ENCODE measurements at places on chromosomes 2 and 18.

GRCh38 chr2:239309398-239310245 is 91.2 kb downstream of the HDAC4 start:
- DNase-seq = no peak

DNA sequence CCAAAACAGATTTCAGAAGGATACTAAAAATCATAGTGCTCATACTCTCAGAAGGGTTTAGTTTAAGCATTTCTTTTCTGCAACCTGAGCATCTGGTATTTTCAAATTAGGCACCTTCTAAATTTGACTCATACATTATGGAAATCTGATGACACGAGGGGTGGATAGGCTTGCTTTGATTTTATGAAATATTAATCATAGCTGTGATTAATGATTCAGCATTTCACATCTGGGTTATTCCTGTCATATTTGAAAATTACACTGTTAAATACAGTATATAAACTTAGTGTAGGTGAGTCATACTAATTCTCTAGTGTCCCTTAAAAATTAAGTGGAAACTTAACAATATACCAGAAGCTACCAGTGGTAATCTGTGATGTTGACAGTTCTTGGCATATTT is 47.7 kb downstream of the MRPS9 start:
- no peak for DNase-seq

DNA sequence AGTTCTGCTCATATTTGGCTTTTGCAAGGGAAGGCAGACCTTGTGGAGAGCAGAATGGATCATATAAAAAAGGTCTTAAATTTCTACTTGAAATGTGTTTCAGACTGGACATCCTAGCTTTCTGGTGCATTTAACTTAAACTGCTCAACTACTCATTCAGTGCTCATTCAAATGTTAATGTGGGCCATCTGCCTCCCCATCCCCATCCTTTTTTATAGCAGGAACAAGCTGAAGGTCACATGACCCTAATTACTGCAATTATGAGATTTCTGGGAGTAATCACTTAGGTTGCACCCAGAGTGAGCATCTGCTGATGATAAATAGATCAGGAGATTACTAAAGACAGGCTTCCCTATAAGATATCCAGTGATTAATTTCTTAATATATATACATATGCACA is 96.1 kb downstream of the MAP2 start:
- DNase-seq = no peak

DNA sequence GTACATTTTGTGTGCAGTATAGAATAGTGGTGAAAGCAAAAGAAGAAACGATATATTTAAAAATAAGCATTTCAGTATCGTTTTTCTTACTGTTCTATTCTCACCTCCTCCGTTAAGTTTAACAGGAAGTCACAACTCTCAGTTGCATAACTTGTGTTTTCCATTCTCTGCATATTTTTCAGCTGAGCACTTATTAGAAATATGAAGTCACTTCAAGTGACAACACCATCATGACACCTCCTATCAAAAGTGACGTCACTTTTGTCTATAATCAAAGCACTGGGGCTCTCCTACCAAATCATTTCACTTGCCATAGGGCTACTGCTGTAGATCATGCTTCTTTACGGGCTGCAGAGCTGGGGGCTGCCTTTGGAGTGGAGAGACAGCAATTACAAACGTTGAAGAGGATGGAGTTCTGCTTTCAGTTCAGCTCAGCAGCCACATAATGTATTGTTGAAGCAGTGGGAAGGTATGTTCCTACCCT is 36.3 kb downstream of the STAT4 start:
- no peak for DNase-seq

DNA sequence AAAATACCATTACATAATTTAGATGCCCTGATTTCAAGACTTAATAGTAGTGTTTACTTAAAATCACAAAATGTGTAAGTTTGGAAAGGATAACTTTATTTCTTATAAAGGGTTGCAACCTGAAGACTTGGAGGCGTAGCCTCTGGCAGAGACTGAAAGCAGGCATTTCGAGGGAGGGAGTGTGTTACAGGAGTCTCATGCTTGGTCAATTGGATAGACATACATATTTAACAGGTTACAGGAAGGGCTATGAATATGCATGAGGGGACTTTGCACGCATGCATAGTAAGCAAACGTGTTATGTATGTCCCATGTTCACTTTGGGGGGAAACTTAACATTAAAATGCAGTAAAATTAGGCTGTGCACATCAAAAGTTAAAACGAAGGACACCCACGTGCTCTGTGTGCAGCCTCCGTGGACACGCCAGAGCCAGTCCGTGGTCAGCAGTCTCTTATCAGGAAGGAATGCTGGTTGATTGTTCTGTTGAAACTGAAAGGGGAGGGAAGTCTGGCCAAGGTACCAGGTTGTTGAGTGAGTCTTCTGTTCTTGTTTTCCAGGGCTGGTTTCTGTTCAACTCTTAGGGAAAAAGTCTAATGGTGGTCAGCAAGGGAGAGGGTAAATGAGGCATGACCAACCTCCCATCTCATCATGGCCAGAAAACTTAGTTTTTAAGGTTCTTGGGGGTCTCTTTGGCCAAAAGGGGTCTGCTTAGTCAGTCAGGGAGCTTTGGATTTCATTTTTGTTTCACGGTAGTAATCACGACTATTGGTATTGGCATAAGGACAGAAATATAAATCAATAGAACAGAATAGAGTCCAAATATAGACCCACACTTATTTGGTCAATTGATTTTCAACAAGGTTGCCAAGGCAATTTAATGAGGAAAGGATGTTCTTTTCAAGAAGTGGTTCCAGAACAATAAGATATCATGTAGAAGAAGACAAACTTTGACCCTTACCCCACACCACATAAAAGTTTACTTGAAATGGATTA is 121.9 kb downstream of the MCFD2 start:
- DNase-seq = no peak

DNA sequence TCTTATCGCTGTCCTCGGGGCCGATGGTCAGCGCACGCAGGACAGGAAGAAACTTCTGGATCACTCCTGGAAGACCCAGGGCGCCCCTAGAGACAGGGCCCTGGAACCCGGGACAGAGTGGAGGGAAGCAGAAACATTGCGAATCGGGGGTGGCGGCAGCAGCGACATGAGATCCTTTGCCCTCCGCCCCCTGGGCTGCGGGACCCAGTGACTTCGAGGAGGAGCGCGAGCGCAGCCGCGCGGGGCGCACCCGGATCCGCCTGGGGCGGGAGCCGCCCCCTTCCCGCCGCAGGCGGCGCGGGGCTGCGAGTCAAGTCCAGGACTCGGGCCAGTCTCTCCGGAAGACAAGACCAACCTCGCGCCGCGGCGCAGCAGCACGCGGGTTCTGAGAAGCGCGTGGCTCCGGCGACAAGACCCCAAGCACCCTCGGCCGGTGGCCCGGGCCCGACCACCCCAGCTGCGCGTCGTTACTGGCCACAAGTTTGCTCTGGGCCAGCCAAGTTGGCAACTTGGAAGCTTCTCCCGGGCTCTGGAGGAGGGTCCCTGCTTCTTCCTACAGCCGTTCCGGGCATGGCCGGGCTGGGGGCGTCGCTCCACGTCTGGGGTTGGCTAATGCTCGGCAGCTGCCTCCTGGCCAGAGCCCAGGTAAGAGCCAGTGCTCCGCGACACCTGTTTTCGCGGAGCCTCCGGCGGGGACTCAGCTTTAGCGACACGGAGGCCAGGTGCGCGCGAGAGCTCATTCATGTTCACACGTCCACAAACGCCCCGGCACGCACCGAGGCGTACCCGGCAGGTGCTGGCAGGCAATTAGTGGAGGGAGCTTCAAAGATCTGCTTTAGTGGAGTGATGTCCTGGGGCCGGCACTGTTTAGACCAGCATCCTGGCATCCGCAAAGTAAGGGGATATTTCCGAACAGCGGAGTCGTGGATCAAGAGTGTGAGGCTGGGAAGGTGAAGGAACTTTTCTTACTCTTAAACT is at the start of gene PTH2R:
TSS of gene PTH2R (plus strand) at position 319 of the 978 bp plus-strand sequence. CDS start at position 571, 252 bp downstream.
- no peak for DNase-seq

GRCh38 chr2:219254590-219255201 is 978 bp upstream of the TUBA4A start:
- DNase-seq = no peak

GRCh38 chr2:15858466-15858865 is 81.9 kb upstream of the MYCN start:
- no peak for DNase-seq

DNA sequence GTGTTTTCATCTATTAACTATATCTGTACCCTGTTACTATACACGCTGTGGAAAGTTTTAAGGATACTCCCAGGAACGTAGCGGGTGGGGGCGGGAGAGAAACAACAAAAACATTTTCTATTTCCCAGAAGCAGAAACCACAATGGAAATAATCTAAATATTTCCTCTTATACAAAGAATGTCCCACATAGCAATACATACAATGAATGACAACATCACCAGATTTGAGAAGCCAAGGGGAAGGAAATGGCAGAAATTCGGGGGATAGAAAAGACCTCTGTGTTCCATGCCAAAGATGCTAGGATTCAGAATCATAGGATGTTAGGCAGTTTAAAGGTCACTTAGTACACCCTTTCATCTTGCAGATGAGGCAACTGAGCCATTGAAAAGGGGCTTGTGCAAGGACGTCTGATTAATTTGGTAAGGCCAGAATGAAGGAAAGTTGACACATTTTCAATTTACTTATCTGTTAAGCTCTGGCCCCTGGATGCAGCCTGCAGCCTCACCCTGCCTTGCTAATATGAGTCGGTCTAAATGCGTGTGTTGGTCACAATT is 41.1 kb upstream of the SCYGR1 start:
- DNase-seq = no peak

DNA sequence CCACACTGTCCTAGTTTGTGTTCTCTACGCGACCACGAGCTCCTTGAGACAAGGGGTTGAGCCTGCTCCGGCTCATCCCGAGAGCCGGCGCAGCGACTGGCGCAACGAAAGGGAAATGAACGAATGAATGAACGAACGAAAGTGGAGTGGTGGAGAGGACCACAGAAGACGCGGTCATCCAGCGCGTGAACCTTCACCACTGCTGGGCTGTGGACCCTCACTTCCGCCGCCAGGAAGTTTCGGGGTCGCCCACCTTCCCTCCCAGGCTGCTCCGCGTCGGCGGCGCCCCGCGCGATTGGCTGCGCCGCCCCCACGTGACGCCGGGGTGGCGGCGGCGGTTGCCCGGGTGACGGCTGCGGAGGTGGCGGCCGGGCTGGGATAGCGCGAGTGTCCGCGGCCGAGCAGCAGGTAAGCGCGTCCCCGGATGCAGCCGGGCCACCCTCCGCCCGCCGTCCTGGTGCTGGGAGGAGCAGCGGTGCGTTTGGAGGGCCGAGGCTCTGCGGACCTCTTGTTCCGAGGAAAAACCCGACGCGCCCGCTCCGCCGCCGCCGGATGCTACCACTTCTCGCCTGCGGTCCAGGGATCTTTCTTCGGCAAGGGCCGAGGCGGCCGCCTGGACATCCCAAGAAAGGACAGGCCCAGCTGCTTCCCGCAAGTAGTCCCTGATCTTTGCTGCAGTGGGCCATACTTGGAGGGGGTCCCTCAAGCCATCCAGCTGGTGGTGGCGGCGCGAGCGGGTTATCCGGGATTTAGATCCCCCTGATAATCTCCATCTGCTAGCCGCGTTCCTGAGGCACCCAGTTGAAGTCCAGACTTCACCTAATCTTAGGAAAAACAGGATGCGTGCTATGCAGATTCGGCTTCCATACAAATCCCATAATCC is at the start of gene ARMC9:
TSS of gene ARMC9 (plus strand) at position 341 of the 883 bp plus-strand sequence. CDS start 7,608 bp downstream, outside the sequence.
- peak; percentile 26 for DNase-seq

DNA sequence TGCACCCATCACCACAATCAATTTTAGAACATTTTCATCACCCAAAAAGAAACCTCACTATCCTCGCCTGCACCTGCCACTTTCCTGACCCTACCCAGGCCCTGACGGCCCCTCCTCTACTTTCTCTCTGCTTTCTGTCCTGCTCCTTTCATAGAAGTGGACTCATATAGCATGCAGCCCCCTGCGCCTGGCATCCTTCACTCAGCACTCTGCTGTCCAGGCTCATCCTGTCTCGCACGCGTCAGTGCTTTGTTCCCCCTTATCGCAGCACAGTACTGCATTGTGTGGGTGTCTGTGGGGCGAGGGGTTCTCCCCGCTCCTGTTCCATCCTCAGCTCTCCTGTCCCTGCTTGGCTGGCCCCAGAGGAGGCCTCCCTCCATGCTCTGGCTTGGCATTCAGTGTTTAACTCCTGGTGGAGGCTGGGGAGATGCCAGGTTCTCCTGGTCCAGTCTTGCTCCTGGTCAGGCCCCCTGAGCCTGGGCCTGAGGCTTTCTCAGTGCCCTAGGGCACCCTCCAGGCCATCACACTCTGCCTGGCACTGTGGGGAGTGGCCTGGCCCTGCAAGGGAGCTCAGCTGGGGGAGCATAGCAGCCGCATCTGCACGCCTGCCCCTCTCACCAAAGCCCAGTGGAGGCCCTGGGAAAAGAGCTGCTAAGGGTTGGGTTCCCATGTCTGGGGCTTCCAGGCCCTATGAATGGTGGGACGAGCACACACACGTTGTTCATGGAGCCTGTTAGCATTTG is 6.6 kb upstream of the TUBB6 start:
- no peak for DNase-seq

GRCh38 chr2:220275454-220275853 is 648.0 kb downstream of the SLC4A3 start:
- no peak for DNase-seq

GRCh38 chr2:10490806-10491291 is 42.7 kb upstream of the ODC1 start:
- DNase-seq = no peak

- DNase-seq = no peak
Observed at GRCh38 chr2:163970058-163970813, 234.4 kb upstream of the FIGN start.

DNA sequence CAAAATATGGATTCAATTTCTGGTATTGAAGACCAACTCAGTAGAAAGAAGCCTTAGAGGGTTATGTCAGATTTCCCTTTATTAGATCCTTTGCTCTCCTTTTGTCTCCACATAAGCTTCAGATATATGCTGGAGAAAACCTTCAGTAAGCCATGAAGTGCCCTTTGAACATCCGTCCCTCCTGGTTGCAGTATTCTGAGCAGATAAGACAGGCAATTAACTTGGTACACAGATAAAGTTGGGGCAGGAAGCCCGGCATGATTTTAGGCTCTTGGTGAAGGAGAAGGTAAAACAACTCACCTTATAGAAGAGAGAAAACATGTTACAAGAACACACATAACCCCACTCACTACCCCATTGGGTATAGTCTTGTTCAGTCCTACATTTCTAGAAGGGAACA is 76.4 kb downstream of the SRD5A2 start:
- DNase-seq = no peak

- DNase-seq = peak; percentile 49
Observed at GRCh38 chr2:121810959-121811853, 55.8 kb downstream of the TSN start.

DNA sequence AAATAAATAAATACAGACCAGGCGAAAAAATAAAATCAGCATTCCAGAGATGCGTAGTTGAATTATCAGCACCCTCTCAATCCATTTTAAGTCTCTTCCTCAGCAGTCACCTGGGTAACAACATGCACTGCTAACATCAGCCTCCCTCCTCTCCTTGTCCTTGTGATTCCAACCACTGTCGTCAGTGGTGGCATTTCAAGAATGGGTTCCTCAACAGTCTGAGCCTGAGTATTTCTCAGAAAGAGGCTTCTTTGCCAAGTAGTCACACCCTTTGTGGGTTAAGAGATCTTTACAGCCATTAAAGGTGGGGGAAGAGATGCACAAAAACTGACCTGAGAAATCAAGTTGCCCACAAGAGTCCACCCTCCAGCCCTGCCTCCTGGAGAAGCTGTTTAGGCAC is 39.0 kb downstream of the NOL10 start:
- no peak for DNase-seq

- no peak for DNase-seq
Observed at GRCh38 chr2:57987835-57988573, 58.6 kb upstream of the VRK2 start.
